ENCODE measurements at places on chromosomes 2 and 18.
A peak's percentile ranks its signal among the peaks of the same experiment; 100 is the strongest.

DNA sequence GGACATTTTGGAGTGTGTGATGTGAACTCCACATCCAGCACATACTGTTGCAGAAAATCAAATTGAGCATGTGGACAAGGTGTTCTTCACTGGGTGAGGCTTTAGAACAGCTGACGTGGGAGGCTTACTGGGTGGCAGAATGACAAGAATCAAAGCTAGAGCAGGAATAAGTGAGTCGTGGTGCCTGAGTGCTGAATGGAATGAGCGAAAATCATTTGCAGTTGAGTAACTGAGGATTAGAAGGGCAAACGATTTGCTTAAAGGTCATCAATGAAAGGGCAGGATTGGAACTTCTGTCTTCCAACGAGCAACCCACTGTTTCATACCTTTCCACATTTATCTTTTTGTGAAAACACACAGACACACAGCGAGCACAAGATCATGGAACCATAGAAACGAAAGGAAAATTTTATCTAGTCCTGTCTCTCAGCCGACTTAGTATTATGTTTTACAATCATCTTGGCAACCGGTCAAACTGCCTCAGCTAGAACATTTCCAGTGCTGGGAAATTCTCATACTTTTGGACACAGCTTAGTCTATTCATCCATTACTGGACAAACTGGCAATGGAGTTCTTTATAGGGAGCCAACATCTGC is 7.2 kb upstream of the DAW1 start:
- no peak for DNase-seq

- no peak for DNase-seq
Observed at GRCh38 chr18:13096232-13096631, 105.1 kb downstream of the CEP192 start.

GRCh38 chr2:39696838-39697237 is 31.1 kb downstream of the TMEM178A start:
- no peak for DNase-seq

DNA sequence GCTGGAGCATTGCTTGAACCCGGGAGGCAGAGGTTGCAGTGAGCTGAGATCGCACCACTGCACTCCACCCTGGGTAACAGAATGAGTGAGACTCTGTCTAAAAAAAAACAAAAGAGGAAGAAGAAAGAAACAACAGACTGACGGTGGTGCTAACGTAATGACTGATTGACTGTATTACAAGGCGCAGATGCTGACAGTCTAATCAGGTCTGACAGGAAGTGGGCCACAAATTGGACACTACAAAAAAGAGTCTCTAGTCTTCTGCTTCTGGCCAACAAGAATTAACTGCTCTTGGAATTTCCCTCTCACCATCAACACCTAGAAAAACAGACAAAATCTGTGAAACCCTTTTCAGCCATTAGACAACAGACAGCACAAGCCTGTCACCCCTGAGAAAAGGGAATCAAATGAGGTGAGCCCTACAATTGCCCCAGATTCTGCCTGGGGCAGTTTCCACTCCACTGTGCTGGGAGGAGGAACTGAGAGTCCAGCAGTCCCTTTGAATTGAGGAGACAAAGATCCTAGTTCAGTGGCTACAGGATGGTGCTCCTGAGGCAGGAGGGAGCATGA is 43.3 kb downstream of the SNED1 start:
- peak; percentile 90 for DNase-seq

DNA sequence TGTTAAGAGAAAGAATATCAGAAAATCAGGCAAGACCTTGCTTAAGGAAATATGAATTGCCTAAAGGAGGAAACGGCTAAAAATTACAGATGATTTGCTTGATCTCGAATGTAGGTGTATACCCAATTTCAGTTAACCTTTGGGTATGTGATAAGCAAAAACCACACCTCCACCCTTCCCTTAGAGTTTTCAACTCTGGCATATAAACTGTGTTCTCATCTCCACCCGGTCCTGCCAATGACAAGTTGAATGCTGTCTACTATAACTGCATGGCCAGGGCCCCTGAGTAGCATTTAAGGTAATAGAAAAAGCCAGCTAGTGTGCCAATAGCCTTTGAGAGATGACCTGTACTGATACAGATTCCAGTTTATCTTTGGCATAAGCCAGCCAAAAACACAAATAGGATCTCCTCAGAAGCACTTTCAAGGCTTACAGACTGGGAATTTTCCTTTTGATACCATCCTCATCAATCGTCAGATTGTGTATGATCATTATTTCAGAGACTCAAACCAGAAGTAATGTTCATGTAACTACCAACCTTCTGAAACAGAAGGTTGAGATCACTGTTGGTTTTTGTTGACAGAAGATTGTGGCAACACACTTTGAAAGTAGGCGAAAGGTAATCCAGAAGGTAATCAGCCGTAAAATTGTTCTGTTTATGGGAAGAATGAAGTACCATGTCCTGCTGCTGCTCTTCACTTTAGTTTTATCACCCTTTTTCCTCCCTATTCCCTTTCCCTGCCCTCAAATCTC is 163.1 kb downstream of the GFPT1 start:
- no peak for DNase-seq

DNA sequence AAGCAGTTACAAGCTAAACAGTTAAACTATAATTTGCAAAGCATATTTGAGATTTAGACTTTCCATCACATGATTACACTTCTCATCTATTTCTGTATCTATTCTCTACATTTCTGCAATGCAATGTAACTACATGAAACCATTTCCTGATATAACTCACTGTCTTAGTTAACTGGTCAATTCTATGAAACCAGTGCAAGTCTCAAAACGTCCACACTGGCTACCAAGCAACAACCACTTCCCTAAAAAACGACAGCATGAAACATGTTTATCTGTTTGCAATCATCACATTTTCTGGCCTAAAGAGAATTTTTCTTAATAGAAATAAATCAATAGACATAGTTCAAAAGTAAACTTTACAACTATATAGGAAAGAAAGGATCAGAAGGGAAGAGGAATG is 17.4 kb downstream of the FECH start:
- no peak for DNase-seq

GRCh38 chr2:171972329-171972982 is 27.3 kb upstream of the METAP1D start:
- no peak for DNase-seq

DNA sequence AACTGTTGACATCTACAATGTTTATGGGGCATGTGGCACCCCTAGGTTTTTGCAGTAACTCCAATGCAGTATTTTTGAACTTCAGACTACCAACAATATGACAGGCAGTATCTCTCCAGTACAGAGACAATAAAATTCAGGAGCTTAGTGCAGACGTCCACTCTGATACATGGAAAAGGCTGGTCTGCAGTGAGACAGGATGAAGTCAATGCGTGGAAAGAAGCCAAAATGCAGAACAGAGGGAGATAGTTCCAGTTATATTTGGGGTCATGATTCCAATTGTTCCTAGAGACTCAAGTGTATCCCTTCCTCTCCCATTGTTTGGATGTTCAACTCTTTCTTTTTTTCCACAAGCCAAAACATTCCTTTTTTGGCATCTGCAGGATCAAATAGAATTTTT is 18.7 kb upstream of the SMAD2 start:
- no peak for DNase-seq

DNA sequence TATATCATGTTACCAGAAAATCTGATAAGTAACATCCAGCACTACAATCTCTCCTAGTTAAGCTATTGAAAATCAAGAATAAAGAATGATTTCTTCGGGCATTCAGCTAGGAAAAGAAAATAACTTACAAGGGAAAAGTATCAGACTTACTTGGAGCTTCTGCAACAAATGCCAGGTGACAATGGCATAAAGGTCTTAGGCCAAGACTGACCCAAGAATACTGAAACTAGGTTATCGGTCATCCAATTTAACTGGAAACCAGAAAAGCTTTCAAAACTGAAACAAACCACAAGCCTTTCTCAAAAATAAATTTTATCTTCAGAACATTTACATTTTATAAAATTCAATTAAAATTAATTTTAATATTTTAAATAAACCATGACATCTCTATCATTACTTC is 214.0 kb upstream of the CCDC68 start:
- no peak for DNase-seq

DNA sequence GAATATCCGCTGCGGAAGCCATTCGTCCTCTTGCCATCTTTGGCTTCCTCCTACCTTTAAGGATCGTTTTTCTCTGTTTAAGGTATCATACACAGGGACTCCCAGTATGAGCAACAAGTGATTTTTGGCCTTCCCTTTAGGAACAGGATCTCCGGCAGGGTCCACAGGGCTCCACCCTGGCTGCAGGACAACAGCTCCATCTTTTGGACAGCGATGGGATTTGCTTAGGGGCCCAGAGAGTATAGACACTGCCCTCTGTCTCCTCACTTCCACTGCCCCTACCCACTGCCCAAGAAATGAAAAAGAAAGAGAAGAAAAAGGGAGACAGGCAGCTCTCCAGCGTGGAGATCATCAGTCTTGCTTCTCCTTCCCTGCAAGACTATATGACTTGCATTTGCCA is 224.5 kb downstream of the UXS1 start:
- DNase-seq = peak; percentile 30

GRCh38 chr2:237673130-237674001 is 46.0 kb downstream of the LRRFIP1 start:
- DNase-seq = peak; percentile 80

GRCh38 chr18:13105059-13105458 is 113.5 kb upstream of the LDLRAD4 start:
- no peak for DNase-seq

- DNase-seq = no peak
Observed at GRCh38 chr18:286515-287310, 18.9 kb upstream of the THOC1 start.

GRCh38 chr2:180523621-180524340 is 456.6 kb upstream of the UBE2E3 start:
- no peak for DNase-seq

DNA sequence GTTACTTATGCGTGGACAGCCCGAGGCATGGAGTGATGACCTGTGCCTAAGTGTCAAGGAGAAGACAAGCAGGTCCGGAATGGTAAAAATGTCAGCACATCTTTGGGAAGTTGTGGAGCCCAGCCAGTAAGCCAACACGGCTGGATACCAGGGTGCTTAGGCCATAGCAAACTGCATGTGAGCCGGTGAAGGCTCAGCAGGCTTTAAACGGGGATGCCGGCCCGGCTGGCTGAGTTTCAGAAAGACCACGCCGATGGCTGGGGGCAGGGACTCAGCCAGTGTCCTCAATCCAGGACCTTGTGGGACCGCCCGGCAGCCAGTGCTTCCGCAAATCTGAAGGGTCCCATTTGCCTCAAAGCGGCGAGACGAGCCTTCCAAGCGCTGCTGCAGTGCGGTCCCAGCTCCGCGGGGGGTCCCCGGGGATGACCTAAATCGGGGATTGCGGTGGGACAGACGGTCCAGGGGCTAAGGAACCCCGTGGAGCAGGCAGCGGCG is 946 bp upstream of the AGAP1 start:
- DNase-seq = no peak

- DNase-seq = no peak
Observed at GRCh38 chr2:97354576-97354975, 235.1 kb downstream of the ANKRD36B start.

- DNase-seq = no peak
Observed at GRCh38 chr2:212424082-212424481, 114.5 kb downstream of the ERBB4 start.

DNA sequence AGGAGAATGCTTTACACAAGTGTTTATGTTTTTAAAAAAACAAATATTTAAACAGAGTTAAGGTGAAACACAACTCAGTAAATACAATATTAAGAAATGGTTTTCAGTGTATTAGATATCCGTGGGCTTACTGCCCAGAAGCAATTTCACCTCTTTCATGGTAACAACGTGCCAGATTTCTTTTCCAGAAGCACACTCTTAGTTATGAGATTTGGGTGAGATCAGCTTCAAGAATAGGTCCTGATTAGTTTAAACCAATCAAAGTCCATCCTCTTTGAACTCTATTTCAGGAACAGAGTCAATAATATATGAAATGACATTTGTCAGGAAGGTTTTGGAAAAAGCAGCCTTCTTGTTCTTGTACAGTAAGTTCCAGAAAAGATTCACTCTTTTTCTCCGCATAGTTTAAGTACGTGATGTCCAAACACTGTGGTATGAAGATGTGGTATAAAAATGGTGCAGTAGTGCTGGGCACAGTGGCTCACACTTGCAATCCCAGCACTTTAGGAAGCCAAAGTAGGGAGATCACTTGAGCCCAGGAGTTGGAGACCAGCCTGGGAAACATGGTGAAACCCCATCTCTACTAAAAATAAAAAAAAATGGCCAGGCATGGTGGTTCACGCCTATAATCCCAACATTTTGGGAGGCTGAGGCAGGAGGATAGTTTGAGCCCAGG is 14.7 kb downstream of the USP34 start:
- no peak for DNase-seq

DNA sequence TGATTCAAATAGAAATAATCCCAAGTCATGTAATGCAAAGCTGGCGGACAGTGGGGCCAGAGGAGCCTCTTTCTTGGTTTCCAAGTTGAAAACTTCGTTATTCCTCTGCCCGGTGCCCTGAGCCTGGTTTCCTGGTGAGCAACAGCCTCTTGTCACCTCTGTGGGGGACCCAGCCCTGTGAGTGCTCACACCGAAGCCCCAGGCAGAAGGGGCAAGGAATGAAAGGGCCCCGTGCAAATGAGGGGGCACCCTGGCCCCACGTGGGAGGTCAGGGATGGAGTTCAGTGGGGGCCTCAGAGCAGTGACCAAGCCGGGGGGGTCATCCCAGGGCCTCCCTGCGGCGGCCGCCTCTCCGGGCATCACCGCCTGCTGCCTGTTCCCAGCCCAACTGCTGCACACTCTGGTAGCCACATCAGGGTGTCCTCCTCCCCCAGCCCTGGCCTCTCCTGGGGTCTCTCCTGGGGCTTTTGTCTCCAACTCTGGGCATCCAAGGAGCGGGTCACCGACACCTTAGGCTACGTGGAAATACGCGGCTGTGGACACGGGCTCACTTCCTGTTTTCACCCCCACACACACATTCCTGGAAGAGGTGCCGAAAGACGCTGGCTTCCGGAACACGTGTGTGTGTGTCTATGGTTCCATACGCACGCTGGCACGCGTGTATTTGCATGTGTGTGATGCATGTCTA is 64.5 kb downstream of the TWIST2 start:
- no peak for DNase-seq

DNA sequence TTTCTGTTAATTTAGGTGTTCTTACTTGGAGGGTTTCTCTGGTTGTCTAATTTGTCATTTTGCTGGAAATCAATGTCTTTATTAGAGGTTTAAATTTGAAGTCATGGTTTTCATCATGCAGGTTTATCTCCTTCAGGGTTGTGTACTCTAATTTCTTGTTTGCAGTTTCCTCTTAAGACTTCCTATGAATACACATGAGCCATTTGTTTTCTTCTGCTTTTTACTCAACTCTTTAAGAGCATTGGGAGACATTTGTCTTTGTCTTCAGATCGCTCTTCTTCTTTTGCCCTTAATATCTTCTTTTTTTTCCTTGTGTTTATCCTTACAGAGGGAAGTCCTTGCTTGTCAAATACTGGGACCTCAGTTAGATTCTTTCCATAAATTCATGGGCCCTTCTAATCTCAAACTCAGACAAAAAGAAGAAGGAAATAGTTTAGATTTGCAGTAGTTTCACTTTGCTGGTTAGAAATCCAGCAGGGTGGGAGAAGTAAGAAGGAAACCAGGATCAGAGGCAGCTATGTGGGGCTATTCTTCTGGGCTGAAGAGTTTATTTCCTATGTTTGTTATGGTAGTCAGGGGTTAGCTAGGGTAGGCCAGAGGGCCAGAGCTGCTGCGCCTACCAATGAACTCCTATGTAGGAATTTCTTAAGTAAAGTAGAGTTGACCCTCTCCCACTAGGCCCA is 176.6 kb downstream of the DYSF start:
- no peak for DNase-seq

- DNase-seq = no peak
Observed at GRCh38 chr2:237184192-237184918, 98.7 kb downstream of the COPS8 start.
